ENCODE measurements at places on chromosomes 16 and 17. TPM values are rescaled to one million over a fixed set of nuclear protein-coding genes. Genes with fewer than 3 reads are reported as not detected.

Gene FOXF1
- total RNA-seq: 0.23 TPM

Gene CMTM1
- 0.50 TPM for total RNA-seq

Gene LITAFD
- total RNA-seq: not detected

Gene KRTAP1-1
- not detected for total RNA-seq

Gene RNF227
- total RNA-seq: 0.68 TPM

Gene ANKRD13B
- 5.7 TPM for total RNA-seq

Gene CCDC154
- 2.7 TPM for total RNA-seq

Gene KRT33A
- total RNA-seq: not detected

Gene ZNF205
- total RNA-seq: 6.9 TPM

DNA sequence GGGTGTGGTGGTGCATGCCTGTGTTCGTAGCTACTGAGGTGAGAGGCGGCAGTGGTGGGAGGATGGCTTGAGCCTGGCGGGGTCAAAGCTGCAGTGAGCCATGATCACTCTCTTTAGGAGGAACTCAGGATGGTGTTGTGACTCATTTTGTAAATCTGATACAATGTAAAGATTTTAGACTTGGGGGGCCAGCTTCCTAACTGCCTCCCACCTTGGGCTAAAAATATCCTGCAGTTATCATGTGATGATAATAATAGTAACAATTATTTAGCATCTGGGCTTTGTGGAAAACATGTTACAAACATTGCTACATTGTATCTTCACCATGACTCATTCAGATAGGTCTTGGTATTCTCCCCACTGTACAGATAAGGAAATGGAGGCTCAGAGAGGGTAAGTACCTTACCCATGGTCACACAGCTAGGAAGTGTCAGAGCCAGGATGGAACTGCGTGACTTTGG, 7.4 kb downstream of the CTNS start:
- no peak for DNase-seq

- DNase-seq: no peak
Measured at GRCh38 chr16:88560714-88561484, 9.3 kb upstream of the ZC3H18 start.

DNA sequence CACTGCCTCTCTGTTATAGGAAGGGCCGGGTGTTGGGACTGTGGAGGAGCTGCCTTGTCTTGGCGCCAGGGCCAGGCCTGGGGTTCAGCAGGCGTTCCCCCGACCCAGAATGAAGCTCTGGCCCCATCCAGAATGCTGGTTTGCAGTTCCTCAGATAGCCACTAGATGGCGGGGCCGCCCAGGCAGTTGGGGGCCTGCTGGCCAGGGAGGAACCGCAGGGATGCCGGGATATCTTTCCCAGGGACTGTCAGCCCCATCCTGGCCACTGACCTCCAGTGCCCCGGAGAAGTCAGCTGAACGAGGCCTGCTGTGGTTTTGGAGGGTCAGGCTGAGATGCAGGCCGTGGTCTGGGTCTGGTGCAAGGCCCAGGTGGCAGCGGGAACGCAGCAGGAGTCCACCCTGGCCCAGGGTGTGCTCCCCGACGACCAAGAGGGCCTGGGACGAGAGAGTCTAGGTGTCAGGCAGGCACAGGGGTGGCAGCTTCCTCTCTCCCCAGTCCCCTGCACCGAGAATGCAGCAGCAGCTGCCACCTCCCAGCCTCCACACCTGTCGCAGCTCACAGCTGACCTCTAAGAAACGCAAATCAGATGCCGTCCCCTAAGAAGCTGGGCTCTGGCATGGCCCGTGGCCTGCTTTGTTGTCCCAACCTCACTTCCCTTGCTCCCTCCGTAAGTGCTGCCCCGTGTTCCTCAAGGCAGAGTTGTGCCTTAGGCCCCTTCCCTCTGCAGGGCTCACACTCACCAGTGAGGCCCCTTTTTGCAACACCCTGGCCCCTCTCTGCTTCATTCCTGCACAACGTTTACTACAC, 51.2 kb downstream of the RMI2 start:
- DNase-seq: peak; percentile 70

- DNase-seq: no peak
Measured at GRCh38 chr17:40417258-40417608, 463 bp downstream of the TOP2A start.

- no peak for DNase-seq
Measured at GRCh38 chr16:11526655-11527350, 59.9 kb downstream of the LITAF start.

DNA sequence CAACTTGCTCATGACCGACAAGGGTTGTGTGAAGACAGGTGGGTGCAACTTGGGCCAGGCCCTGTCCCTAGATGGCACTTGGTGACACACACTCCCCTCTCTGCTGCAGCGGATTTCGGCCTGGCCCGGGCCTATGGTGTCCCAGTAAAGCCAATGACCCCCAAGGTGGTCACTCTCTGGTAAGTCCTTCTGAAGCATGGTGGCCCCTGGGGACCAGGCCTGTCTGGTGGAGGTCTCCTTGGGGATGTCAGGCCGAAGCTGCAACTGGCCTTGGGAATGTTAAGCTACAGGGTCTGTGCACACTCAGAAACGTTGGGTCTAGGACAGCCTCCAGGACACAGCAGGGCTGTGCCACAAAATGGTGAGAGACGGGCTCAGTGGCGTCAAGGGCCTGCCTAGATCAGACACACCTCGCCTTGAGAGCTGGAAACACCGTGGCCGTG, 6.8 kb downstream of the CDK10 start:
- DNase-seq: no peak

DNA sequence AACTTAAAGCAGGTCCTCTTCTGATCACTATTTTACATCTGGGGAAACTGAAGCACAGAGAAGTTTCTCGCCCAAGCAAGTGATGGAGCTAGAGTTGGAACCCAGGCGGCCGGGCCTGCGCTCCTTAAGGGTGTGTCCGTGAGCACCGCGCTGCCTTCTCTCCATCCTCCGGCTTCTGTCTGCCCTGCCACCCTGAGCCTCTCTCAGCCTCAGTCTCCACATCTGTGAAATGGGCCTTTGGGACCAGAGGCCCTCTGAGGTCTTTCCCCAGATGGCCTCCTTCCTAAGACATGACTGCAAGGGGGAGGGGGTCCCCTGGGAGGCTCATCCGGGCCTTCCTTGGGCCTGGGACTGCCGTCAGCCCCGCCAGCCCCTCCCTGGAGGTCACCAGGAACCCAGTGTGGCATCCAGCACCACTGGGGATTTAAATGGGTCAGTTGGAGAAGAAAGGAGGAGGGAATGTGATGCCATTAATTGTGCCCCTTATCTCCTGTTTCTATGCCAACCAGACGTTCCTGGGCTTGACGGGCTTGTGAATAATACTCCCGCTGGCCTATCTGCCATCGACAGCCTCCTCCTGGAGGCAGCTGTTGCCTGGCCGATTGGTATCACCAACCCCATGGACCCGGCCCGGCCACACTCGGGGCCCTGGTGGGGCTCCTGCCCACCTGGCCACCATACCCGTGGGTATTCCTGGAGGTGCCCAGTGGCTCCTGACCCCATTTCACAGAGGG, 5.1 kb downstream of the ZFPM1 start:
- DNase-seq: no peak

- DNase-seq: no peak
Measured at GRCh38 chr17:66378296-66378695, 75.9 kb downstream of the PRKCA start.

DNA sequence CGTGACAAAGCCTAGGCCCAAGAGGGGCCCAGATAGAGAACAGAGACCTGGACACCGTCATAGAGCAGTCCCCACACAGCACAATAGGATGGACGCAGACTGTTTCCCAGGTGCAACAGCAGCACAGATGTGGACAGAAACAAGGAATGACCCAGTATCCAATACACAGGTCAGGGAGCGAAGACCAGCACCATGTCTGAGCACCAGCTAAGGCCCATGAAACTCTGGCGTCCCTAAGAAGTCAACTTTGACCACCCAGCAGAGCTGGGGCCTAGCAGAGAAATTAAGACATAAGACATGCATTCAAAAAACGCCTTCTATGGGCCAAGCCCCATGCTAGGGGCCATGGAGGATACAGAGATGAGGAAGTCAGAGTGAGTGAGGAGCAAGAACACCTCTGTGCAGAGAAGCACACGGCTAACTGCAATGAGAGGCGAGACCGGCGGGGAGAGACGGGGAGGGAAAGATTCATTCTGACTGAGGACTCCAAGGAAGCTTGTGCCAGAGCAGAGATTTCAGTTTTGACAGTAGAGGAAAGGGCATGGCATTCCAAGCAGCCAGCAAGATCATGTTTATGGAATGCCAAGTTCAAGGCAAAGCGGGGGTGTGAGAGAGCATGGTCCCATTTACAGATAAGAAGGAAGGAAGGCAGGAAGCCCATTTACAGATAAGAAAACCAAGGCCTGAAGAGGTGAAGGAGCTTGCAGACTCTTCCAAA, 50.8 kb downstream of the PITPNM3 start:
- no peak for DNase-seq

- peak; percentile 82 for DNase-seq
Measured at GRCh38 chr17:21551081-21551881, 141.0 kb upstream of the KCNJ18 start.

DNA sequence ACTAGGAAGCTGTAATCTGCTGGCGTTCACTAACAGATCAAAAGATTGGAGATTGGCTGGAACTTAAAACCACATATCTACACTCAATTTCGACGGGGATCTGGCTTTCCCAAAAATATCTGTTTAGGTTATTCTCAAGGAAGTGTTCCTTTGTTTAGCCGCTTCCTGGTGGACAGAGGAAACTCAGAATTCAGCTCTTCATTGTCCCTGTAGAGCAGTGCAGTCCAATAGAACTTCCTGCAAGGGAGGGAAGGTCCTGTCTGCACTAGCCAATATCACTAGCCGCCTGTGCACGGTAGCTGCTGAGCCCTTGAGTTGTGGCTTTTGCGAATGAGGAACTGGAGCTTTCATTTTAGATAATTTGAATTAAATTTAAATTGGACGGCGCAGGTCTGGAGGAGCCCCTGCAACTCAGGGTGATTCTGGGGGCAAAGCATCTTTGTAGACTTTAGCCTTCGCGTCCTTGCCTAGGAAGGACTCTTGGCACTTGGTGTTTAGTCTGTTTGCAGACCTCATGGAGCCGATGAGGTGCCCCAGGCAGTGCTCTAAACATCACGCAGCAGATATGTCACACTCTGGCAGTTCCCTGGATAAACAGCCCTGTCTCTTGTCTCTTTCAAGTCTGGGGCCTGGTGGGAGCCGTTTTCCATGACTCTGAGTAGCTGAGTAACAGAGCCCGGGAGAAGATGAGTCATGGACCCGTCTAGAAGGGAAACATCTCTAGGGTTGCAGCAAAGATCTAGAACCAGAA, 122.2 kb downstream of the CCDC182 start:
- no peak for DNase-seq

- no peak for DNase-seq
Measured at GRCh38 chr17:39222866-39223834, 2.6 kb downstream of the STAC2 start.

DNA sequence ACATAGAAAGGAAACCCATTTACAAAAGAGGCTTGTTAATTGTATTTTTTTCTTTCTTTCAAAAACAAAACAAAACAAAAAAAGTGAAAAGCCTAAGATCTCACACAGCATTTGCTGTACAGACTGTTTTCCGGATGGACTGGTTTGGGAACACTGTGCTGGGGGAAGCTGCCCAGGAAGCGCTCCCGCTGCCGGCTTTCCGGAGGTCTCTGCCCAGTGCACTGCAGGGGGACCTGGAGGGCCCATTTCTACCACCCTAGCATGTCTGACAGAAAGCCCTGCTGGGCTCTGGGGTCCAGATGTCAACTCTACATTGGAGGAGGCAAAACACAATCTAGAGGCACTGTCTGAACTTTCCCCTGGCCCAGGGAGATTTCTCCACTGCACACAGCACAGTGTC, 26.3 kb upstream of the CLEC18B start:
- no peak for DNase-seq

DNA sequence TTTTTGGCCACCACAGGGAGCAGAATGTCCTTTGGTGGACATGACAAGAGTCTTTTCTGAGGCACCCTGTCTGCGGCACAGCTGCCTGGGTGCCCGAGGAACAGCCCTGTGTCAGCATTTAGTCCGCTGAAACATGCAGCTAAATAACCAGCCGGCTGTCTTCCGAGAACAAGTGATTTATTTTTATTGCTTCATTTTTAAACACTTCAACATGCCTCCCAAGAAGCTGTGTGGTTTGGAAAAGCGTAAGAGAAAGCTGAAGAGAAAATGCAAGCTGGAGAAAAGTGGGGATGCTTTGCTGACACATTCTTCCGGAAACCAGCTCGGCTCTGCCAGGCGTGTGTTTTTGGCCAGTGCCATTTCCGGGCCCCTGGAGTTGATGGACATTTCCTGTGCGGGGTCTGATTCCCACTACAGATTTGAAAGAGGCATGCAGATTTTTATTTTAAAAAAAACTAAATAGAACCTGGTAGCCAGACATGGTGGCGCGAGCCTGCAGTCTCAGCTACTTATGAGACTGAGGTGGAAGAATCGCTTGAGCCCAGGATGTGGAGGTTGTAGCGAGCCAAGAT, 94.7 kb downstream of the SEC14L1 start:
- DNase-seq: no peak

DNA sequence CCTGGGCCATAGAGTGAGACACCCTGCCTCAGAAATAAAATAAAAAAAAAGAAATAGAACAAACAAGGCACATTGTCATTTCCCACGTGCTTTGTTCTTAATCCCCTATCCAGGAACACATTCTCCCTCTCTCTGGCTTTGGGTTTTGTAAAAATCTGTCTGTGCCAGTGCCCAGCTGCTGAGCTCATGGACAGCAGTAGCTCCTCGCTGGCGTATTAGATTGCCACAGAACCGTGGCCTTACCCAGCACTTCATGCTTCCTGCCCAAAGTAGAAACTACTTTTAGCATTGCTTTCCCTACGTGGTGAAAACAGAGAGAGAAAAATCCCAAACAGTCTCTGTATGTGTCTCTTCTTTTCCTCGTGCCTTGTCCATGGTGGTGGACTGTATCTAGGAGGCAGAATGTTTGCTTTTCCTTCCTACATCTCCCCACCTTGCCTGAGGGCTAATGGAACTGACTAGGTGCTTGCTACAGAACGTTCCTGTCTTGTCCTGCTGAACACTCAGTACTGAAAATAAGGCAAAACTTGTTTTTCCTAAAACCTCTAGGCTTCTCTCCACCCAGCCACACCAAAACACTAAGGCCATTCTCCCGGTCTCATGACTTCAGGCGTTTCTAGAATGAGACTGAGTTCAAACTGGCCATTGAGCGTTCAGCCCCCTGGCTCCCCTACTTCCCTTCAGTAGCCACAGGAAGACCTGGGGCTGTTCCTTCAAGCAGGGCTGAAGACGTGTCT, 26.1 kb downstream of the MNT start:
- DNase-seq: no peak

GRCh38 chr17:30220414-30220813, 15.1 kb downstream of the SLC6A4 start:
- no peak for DNase-seq

DNA sequence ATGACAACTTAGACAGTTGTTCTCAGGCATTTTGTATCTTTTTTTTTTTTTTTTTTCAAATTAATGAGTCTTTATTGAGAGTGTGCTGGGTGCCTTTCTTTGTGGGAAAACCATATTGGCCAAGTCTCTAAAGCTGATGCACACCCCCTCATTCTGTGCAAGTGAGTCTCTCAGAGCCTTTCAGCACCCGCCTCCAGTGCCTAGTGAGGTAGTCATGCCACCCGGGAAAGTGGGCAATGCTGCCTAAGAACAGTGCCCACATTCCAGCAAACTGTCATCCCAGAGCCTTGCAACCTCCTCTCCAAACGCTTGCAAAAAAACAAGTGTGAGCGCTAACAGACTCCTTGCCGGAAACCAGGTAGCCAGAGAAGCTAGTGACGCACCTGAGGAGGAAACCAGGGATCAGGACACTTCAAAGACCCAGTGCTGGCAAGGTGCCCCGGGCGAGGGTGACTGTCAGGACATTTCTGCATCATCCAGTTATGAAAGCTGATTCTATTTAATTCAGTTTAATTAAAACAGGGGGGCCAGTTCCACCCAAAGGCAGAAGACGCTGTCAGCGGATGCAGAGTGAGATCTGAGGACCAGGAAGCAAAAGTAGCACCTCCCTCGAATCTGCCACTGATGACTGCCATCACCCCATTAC, 34.9 kb downstream of the SMARCE1 start:
- DNase-seq: no peak
